ENCODE measurements at places on chromosomes 6 and 20.

- DNase-seq: no peak
Measured at GRCh38 chr6:155162682-155163081, 101.1 kb upstream of the CLDN20 start.

GRCh38 chr20:51616060-51616459 is 73.5 kb upstream of the NFATC2 start:
- DNase-seq: no peak

DNA sequence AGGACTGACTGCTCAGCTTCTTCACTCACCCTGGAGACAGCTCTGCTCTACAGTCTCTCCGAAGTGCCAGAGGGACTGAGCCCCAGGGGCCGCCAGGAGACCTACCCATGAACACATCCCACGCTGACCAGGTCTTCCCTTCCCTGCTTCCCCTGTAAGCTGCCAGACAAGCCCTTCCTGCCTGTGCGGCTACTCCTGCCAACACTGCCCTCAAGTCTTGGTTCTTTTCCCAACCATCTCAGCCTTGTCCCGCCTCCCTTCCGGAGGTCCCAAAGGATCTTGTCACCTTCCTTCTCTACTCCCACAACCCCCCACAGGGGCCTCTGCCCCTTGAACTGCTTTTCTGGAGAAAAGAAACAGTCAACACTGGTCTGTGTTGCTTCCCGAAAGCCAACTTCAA is 15.0 kb downstream of the CPNE5 start:
- DNase-seq: no peak

DNA sequence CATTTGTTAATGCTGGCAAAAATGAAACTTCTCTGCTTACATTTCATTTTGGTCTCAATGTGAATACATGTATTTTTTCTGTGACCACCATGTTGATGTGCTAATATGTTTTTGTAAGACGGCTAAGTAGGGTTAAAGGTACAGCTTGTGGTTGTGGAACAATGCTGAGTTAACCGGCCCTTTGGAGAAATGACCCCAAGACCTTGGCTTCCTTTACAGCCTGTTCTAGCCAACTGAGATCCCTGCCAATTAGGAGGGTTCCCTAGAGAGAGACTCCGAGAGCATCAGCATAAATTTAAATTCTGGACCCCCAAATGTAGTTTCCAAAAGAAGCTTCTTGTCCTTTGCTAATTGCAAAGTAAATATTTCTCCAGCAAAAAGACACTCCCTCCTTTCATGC is 44.4 kb downstream of the RSPO3 start:
- DNase-seq: no peak

GRCh38 chr20:49825521-49826033 is 12.9 kb downstream of the SLC9A8 start:
- DNase-seq: no peak

DNA sequence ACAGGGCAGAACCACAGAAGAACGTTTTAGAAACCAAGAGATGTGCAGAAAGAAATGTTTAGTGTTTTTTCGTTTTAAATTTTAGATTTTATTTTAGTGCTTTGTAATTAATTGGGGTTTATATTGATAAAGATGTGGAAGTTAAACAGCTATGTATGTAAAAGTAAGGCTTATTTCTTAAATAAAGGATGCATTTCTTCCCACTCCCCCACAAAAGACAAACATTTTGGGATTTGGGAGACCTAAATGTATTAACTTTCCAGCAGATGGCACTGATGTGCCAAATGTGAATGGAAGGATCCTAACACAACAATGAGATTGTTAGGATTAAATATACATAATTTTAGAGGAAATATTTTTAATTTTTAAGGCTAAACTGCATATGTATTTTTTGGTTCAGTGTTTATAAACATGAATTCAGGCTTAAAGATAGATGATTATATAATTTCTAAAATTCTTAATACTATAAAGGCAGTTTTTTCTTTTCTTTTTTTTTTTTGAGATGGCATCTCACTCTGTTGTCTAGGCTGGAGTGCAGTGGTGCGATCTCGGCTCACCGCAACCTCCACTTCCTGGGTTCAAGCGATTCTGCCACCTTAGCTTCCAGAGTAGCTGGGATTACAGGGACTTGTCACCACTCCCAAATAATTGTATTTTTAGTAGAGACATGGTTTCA is 12.0 kb downstream of the PFDN4 start:
- DNase-seq: no peak

DNA sequence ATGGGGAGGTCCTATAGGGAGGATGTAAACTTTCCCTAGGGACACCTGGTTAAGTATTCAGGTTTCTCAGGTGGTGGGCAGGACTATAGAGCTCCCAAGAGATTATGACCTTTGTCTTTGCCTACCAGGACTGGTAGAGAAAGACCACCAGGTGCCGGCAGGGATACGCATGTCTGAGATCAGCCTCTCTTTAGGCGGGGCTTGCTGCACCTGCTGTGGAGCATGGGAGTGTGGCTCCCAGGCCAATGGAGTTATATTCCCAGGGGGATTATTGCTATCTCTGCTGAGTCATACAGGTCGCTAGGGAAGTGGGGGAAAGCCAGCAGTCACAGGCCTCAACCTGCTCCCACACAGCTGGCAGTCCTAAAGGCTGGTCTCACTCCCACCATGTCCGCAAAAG is 280.5 kb upstream of the MMS22L start:
- DNase-seq: no peak

GRCh38 chr6:105769987-105770386 is 316.1 kb upstream of the PRDM1 start:
- DNase-seq: no peak

DNA sequence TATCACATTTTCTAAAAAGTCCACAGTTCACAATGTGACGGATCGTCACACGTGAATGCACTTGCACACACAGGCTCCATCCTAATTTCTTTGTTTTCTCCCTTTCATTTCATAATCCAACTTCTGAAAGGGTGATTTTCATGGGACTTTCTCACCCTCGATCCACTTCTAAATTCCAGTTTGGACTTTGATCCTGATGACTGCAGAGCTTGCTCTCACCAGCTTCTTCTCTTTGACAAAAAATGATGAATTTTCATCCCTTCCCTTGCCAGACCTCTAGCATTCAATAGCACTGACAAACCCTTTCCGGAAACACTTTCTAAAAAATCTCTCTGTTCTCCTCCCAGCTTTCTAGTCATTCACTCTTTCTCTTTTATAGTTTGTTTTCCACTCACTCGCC is 341.2 kb downstream of the SYNE1 start:
- no peak for DNase-seq

GRCh38 chr6:39428816-39429215 is 106.3 kb upstream of the KCNK16 start:
- DNase-seq: no peak

DNA sequence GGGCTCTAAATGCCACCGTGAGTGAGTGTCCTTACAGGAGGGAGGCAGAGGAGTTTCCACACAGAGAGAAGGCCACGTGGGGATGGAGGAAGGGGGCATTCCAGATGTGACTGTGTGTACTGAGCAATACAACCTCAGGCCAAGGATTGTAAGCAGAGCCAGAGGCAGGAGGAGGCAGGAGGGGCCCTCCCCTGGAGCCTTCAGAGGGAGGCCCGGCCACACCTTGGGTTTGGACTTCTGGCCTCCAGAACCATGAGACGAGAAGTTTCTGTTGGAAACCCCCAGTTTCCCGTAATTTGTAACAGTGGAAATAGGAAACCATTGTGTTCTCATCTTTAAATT is 9.3 kb upstream of the KIF25 start:
- no peak for DNase-seq

DNA sequence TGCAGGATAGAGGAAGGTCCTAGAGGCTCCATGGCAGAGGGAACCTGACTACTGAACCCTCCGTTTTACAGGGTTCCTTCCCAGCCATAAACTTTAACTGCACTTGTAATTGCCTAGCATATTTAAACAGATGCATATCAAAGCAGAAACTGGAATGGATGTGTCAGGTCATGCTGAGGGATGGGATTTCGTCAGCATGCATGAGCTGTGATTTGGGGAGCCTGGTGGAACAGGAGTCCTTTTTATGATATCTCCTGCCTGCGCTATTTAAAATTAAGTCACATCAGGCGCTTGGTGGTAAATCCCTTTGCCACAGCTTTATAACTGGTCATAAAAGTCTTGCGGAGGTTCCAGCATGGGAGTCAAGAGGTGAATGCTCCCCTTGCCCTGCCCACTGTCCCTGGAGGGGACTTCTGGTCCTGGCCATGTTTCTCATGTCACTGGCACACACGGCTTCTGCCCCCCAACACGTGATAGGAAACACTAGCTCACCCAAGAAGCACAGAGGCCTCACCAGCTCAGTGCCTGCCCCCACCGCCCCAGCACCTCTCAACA is 26.0 kb upstream of the PCMTD2 start:
- DNase-seq: no peak

GRCh38 chr6:89750338-89750737 is 69.3 kb downstream of the MDN1 start:
- no peak for DNase-seq

GRCh38 chr6:25404693-25405169 is 125.6 kb downstream of the CARMIL1 start:
- DNase-seq: peak; percentile 22

GRCh38 chr20:10508060-10508459 is 73.0 kb downstream of the SLX4IP start:
- no peak for DNase-seq

DNA sequence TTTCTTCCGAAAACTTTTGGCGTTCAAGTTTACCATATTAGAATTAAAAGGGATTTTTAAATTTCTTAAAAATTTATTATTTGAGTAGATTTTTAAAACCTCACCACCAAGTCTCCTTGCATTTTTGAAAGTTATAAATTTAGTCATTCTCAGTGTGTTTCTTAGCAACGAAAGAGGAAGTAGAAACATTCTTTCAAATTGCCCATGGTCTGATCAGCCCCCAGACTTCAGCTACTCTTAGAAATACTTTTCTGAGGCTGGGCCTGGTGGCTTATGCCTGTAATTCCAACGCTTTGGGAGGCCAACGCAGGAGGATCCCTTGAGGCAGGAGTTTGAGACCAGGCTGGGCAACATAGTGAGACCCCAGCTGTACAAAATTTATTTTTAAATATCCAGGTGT is 15.1 kb upstream of the RTF2 start:
- no peak for DNase-seq

- no peak for DNase-seq
Measured at GRCh38 chr6:90939906-90940305, 353.0 kb upstream of the MAP3K7 start.

DNA sequence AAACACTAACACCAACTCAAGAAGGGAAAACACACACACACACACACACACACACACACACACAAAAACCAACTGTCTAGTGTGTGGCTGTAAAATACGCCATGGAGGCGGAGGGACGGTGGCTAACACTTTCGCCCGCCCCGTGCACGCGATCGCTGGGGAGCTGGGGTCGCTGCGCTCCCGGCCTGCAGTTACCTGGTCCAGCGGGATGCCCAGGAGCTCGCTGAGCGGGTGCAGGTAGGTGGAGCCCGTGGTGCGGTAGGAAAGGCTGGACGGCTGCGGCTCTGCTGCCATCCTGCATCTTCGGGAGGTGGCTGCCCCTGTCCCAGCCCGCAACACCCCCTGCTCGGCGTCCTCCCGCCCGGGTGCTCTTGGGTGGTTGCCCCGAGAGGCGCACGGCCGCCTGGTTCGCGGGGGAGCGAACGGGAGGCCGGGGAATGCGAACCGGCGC is 303 bp downstream of the MBOAT1 start:
- peak; percentile 31 for DNase-seq

- no peak for DNase-seq
Measured at GRCh38 chr6:7550433-7550801, 8.9 kb downstream of the DSP start.

DNA sequence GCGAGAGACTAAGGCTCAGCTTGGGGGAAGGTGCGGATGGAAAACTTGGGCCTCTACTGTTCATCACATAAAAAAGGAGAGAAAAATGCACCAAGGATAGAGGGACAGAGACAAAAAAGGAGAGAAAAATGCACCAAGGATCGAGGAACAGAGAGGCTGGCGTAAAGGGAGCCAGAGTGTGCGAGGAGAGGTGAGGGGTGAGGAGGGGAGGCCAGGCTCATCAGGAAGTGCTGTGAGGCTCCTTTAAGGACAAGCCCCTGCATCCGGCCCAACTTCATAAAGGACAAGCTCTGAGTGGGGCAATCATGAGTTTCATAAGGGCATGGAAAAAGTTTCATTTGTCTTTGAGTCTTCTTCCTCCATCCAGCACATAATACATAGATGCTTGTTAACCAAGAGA is 117.2 kb upstream of the NXT1 start:
- no peak for DNase-seq

GRCh38 chr6:35016502-35017321 is 124.4 kb downstream of the TCP11 start:
- no peak for DNase-seq

- DNase-seq: no peak
Measured at GRCh38 chr20:57622201-57622570, 2.0 kb upstream of the ZBP1 start.

GRCh38 chr20:555976-556385 is 12.4 kb upstream of the CSNK2A1 start:
- DNase-seq: no peak

DNA sequence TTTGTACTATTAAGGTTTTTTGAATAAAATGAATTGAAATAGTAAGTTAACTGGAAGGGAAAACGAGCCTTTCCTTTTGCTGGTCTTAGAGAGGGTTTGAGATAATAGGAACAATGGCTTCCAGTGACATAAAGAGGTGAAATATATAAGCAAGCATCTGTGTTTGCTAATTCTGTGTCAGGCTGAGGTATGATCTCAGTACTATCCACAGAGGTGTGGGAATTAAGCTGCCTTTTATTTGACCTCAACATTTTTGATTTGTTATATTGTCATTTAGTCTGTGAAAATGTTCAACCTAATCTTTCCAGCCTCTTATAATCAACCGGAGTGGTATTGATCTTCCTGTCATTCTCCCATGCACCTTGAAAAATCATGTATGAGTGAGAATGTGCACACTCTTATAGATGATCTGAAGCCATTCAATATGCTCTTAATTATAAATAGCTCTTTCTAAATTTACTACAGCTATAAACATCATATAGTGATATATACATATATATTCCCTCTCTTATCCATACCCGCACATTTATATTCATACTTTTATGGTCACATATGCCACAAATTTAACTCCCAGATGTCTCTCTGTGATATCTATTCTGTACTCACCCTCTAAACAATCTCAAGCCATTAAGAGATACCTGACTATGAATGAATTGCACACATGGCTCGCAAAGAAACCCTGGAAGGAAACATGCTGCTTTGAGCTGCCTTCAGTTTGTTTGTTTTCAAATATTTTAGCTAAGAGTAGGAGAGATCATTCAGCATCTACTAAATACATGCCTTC is 754.7 kb upstream of the NRSN1 start:
- no peak for DNase-seq

- no peak for DNase-seq
Measured at GRCh38 chr20:20425823-20426654, 58.1 kb downstream of the INSM1 start.

GRCh38 chr6:42026540-42026939 is 23.8 kb upstream of the TAF8 start:
- DNase-seq: no peak

GRCh38 chr6:111087871-111088667 is 766 bp downstream of the SLC16A10 start:
- DNase-seq: peak; percentile 45

GRCh38 chr6:22010102-22010501 is 286.7 kb downstream of the PRL start:
- no peak for DNase-seq
